ENCODE measurements at places on chromosomes 3 and 15.

DNA sequence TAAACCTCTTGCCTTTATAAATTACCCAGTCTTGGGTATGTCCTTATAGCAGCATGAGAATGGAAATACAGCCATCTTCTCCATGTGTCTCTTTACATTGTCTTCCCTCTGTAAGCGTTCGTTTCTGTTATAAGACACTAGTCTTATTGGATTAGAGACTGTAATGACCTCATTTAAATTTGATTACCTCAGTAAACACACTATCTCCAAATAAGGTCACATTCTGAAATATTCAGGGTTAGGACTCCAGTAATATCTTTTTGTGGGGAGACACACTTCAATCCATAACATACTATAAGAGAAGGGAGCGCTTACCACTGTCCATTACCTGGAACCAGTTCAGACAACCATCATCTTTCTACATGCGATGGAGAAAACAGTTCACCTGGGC, 34.3 kb upstream of the CD47 start:
- DNase-seq, result no peak

DNA sequence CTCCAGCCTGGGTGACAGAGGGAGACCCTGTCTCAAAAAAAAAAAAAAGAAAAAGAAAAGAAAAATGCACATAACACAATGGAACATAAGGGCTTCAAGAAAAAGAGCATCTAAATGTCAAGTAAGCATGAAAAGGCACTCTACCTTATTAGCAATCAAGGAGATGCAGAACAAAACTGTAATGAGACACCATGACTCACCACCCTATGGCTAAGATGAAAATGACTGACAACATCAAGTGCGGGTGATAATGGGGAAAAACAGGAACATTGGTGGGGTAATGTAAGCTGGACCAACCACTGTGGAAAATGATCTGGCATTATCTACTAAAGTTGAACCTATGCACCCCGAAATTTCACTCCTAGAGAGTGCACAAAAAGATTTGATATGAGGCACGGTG, 19.6 kb upstream of the NSMCE3 start:
- no peak for DNase-seq

DNA sequence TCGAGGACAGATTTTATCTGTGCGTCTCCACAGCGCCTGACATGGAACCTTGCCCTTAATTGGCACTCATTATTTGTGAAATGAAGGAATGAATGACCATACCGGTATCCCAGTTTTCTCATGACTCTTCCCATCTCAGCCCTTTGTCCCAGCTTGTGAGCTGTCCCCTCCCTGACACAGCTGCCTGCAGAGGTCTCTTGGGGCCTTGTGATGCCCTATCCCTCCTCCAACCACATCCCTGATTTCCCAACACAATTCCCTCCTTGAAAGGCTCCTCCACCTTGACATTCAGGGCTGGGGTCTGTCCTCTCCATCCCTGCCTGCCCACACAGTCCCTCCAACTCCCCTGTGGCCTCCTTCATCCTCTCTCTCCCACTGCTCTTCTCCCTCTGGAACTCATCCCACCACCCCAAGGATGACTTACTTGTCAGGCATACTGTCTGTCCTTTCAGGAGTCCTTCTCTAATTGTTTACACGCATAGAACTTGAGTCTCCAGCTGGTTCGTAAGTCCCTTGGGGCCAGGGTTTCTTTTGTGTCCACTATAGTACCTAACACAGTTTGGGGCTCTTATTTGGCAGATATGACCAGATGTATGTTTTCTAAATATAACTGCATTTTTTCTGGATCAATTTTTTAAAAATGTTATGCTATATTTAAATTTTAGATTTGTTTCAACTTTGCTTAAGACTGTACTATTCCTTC, 35.6 kb upstream of the FILIP1L start:
- no peak for DNase-seq

GRCh38 chr3:195095704-195096036, 175.3 kb downstream of the XXYLT1 start:
- DNase-seq, result no peak

- DNase-seq, result no peak
These were observed 75.4 kb downstream of the XXYLT1 start for GRCh38 chr3:195195321-195196209.

GRCh38 chr3:113223475-113224281, 12.3 kb downstream of the BOC start:
- DNase-seq, result peak; percentile 15

GRCh38 chr3:102104033-102104432, 254.7 kb downstream of the NFKBIZ start:
- DNase-seq, result no peak

DNA sequence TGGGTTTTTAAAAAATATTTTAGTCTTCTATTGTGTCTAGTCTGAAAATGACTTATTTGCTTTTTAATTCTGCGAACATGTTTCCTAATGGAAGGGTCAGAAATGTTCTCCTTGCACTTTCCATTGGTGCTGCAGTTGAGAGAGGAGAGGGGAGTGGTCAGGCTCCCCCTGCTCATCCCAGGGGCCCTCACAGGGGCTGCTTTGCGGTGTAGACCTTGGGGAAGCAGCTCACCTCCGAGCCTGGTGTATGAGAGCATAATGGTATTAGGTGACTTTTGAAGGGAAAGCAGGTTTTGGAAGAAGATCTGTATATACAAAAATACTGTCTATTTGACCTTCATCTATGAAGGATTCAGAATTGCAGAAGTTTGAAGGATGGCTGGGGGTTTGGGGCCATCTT, 28.3 kb downstream of the APBA2 start:
- DNase-seq, result no peak

DNA sequence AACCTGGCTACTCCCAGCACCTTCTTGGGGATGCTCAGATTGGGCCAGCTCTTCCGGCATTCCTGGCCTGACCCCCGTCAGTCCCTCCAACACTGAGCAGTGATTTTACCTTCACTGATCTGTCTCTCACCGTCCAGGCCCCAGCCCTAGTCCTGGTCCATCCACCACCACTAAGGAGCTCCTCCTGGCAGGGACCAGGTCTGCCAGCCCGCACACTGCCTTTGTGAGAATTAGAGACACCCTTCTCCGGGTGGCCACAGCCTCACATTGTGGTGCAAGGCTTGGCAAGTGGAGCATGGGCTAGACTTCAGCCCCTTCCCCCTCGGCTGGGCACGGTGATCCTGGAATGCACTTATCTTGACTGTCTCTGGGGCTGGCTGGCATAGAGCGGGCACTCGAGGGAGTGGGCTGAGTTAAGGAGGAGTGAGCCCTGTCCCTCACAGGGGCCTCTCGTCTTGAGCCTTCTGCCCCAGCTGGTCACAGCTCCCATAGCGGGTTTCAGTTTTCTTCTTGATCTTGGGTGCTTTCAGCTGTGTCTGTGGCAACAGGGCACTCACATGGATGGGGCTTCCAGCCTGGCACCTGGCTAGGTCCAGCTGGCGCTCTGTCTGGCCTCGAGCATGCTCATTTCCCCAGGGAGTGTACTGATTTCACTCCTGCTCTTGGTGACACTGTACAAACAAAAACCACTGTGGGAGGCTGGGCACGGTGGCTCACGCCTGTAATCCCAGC, 53.9 kb downstream of the LINGO1 start:
- DNase-seq, result no peak

DNA sequence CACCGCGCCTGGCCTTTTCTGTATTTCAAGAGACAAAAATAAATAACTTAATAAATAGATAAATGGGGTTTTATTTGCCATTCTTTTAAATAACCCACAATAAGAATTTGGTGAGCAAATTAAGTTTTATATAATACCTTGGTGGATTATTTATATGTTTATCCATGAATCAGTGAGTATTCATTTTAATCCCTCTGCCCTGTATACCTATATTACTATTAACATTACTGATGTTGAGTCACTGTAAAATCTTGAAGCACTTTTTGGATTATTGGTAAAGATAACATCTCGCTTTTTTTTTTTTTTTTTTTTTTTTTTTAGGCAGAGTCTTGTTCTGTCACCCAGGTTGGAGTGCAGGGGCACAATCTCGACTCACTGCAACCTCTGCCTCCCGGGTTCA, 154.1 kb downstream of the ZNF609 start:
- no peak for DNase-seq

DNA sequence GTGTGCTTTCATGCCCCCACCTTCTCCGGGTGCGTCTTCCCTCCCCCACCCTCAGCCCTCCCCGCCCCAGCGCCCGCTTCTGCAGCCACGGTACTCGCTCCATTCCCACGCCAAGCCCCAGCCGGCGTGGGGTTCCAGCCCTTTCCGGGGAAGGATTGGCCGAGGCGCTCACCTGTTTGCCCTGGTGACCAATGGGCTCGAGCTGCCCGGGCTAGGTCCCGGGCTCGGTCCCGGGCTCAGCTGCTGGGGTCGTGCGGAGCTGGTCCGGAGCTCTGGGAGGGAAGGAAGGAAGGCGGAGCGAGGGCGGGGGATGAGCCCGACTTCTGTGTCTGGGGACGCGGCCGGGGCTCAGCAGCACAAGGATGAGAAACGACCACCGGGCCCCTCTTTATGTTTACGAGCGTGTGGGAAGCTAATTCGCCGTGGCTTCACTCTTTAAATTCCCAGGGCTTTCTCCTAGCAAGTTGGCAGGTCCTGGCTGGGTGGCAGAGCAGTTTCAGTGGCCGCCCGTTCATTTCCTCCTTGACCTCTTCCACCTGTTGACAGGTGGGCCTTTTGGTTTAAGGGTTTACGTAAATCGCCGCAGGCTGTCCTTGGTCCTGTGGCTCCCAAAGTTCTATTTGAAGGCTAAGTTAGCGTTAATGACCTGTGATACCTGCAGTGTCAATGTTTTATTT, at the start of gene IGSF10:
Gene IGSF10, minus strand, starts transcription at position 288 of the 677 bp plus-strand sequence. CDS start 2,352 bp downstream, outside the sequence.
- DNase-seq, result no peak
